ENCODE measurements at places on chromosomes 2 and 18. TPM values are rescaled to one million over a fixed set of nuclear protein-coding genes. Genes with fewer than 3 reads are reported as not detected.

CYBRD1 gene
- 25.5 TPM for polyA plus RNA-seq

SGPP2 gene
- polyA plus RNA-seq, result 6.6 TPM

DNA sequence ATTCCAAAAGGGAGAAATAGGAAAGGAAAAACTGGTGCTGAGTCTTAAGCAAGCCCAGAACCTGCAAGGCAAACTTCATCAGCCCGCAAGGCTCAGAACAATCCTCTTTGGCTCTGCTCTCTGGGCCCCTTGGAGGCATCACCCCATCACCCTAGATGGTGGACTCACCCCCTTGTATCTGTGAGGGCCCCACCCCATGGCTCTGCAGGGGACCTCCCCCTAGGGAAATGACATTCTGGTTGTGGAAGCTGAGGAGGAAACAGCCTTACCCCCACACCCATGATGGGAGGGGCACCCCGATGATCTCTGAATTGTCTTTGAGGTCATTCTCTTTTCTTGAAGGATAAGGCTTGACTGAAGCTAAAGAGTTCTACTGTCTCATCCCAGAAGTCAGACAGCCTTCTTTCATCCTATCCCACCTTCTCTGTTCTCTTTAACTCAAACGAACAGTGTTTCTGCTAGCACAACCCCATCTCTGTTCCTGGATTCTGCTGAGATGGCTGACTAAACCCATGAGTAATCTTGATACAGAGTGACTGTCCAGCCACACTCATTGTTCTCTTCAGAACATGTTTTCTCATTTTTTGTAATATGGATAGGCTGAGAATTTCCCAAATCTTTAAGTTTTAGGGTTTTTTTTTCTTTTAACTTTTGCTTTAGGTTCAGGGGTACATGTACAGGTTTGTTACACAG lies 492.1 kb upstream of the MYT1L start:
- no peak for DNase-seq

DNA sequence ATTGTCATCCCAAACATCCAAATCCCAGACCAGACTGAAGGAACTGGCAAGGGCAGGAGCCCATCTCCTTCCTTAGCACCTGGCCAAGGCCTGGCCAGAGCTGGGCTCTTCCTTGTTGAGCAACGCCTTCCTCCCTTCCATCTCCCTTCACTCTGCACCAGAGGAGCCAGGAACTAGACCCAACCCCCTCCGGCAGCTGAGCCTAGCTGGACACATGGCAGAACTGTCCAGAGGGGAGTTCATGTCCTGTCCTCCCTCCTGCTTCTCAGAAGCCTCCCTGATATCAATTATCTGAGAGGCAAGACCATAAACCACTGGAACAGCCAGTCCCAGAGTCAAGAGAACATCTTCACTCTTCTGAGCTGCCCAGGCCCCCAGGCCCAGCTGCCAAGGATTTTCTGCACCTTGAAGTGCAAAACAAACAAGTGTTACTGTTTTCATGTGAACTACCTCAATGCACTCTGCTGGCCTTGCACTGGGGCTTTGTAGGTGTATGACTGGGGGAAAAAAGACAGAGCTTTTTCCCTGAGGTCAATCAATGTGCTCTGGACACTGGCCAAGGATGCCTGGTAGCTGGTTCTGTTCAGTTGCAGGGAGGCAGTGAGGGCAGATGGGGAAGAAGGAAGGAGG lies 107.6 kb upstream of the MSH6 start:
- no peak for DNase-seq

- DNase-seq, result no peak
Observed at GRCh38 chr2:74975016-74975415, 16.6 kb downstream of the POLE4 start.

- DNase-seq, result no peak
Observed at GRCh38 chr18:74803117-74803516, 205.4 kb downstream of the ZNF407 start.

- DNase-seq, result no peak
Observed at GRCh38 chr2:116717832-116718231, 1096.7 kb upstream of the DDX18 start.

MYOM1 gene
- 8.7 TPM for polyA plus RNA-seq

- DNase-seq, result no peak
Observed at GRCh38 chr2:46411245-46411641, 68.1 kb upstream of the TMEM247 start.

YIPF4 gene
- 36.8 TPM for polyA plus RNA-seq

DNA sequence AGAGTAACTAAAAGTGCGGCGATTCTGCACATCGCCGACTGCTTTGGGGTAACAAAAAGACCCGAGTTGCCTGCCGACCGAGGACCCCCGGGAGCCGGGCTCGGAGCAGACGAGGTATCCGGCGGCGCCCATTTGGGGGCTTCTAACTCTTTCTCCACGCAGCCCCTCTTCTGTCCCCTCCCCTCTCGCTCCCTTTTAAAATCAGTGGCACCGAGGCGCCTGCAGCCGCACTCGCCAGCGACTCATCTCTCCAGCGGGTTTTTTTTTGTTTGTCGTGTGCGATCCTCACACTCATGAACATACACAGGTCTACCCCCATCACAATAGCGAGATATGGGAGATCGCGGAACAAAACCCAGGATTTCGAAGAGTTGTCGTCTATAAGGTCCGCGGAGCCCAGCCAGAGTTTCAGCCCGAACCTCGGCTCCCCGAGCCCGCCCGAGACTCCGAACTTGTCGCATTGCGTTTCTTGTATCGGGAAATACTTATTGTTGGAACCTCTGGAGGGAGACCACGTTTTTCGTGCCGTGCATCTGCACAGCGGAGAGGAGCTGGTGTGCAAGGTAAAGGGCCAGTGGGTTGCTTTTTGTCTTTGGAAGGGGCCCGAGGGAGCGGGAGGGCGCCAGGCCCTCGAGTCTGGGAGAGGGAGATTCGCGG lies 1.4 kb downstream of the TRIB2 start:
- DNase-seq, result no peak

- DNase-seq, result no peak
Observed at GRCh38 chr18:57276829-57277228, 75.5 kb upstream of the ST8SIA3 start.

RAMP1 gene
- 76.1 TPM for polyA plus RNA-seq

GRCh38 chr2:224449212-224450147 lies 47.6 kb upstream of the FAM124B start:
- no peak for DNase-seq

DNA sequence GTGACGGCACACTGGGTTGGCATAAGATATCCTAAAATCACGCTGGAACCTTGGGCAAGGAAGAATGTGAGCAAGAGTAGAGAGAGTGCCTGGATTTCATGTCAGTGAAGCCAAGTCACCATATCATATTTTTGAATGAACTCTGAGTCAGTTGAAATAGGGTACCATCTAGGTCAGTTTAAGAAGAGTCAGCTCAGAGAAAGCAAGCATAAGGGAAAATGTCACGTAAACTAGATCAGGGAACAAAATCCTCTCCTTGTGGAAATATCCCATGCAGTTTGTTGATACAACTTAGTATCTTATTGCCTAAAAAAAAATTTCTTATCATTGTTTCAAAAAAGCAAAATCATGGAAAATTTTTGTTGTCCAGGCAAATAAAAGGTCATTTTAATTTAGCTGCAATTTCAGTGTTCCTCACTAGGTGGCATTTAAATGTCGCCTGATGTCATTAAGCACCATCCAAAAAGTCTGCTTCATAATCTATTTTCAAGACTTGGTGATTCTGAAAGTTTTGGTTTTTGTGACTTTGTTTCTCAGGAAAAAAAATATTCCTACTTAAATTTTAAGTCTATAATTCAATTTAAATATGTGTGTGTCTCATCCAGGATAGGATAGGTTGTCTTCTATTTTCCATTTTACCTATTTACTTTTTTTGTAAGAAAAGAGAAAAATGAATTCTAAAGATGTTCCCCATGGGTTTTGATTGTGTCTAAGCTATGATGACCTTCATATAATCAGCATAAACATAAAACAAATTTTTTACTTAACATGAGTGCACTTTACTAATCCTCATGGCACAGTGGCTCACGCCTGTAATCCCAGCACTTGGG lies 19.6 kb downstream of the RSAD2 start:
- no peak for DNase-seq

DNA sequence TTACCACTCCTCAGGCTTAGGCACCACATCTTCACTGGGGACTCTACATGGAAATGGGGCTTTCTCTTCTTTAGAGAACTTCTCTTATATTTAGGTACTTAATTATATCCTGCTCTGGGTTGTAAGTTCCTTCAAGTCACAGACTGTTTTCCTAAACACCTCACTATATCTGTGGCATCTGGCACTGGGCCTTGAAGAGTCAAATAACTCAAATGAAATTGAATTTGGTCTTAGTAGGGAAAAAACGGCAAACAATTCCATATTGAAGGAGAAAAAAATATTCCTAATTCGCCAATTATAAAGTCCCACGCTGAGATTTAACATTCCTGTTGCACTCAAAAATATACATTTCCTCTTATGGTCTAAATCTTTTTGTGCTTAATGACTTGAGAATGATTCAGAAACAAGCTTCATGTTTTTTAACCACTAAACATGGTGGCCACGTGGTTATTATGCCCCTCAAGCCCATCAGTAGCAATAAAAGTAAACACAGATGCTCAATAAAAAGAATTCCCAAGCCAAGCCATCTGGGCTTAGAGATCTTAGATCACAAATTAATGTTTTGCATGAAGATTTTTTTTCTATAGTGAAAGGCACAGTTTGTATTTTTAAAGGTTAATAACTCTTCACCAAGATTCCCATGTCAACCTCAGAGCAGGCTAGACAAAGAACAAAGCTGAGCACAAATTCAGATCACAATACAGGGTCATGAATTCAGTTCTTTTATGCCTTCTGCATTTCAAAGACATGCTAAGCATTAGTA lies 105.5 kb upstream of the SYT4 start:
- DNase-seq, result no peak

GRCh38 chr2:224870341-224870740 lies 154.2 kb upstream of the CCDC195 start:
- no peak for DNase-seq

DNA sequence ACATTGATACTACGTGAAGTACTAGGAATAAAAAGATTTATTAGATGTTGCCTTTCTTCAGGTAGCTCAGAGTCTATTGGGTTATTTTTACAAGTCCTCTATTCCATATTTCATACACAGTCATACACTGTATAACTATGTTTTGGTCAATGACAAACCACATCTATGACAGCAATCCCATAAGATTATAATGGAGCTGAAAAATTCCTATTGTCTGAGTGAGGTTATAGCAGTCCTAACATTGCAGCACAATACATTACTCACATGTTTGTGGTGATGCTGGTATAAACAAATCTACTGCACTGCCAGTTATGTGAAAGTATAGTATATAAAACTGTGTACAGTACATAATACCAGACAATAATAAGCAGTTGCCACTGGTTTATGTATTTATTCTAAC lies 595.1 kb downstream of the MBD2 start:
- DNase-seq, result no peak

GRCh38 chr18:9542924-9543323 lies 67.6 kb downstream of the RALBP1 start:
- DNase-seq, result no peak

CD8A gene
- polyA plus RNA-seq, result 2.1 TPM

DSG2 gene
- polyA plus RNA-seq, result 96.9 TPM

- no peak for DNase-seq
Observed at GRCh38 chr2:56040834-56041233, 117.3 kb upstream of the EFEMP1 start.

DNA sequence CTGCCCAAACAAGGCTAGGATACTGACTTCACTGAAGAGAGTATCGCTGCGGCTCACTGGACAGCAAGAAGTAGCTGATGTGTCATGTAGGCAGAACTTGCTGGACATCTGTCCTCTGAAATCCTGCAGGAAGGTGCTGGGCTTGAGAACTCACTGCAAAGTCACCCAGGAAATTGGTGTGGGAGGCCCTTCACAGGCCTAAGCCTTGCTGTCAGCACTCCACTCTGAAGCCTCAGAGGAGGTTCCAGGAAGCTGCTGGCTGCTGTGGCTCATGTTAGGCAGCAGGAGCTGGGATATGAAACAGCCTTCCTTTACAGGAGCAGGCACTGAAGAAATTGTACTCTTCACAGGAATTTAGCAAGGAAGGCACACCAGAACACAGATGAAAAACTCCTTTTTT lies 88.3 kb upstream of the CCDC68 start:
- no peak for DNase-seq

DNA sequence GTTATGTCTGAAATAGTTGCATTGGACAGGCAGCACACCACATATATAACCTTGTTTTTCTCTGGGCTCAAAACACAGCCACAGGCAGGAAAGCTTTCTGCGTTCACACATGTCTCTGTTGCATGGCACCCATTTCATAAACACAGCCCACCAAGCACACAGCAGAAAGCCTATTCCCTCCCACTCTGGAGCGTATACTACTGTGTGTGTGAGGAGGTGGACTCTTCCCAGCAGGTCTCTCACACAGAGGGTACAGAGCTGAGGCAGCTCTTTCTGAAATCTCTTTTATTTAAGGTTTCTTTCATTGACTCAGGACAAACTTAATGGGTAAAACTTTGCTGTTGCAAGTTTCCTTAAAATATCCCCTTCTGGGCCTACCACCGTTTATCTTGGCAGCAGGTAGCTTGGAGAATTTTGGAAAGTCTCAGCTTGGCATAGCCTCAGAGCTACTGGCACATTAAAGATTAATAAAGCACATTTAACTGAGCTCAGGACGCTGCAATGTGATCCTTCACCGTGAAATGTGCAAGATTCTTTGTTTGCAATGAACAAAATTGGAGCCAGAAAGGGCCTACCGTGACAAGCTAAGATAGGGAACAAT lies 105.1 kb upstream of the NCKAP5 start:
- DNase-seq, result no peak

GRCh38 chr18:57445488-57446319 lies 10.5 kb downstream of the ONECUT2 start:
- DNase-seq, result peak; percentile 60

DNA sequence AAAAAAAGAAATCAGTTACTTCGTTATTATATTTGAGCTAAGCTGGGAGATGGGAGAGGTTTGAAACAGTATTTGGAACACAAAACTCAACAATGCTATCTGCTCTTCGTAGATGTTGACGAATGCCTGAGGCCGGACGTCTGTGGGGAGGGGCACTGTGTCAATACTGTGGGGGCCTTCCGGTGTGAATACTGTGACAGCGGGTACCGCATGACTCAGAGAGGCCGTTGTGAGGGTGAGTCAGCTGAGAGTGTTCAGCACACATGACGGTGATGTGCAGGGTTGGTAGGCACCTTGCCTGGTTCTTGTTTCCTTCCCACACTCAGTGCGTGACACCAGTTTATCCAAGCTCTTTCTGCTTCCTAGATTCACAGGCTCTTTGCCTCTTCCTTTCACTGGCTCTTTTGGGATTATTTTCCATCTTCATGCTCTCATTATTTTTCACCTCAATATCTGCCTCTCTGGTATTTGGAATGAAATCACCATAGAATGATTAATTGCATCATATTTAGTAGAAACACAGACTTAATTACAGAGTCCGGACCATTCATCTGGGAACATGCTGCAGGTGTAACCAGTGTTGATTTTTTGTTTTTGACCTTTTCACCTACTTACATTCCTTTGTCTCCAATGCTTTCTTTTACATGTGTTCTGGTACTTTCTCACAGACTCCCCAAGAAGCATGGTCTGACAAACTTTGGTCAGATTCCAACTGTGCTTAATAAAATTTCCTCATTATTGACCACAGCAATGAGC lies 200.6 kb upstream of the RASGRP3 start:
- no peak for DNase-seq

All from large intestine (tissue), 12 donors.